GM04503 (cell line): ENCODE measurements at places on chromosomes 3 and 15.

GRCh38 chr3:21662403-21662802, 88.6 kb downstream of the ZNF385D start:
- DNase-seq = no peak

DNA sequence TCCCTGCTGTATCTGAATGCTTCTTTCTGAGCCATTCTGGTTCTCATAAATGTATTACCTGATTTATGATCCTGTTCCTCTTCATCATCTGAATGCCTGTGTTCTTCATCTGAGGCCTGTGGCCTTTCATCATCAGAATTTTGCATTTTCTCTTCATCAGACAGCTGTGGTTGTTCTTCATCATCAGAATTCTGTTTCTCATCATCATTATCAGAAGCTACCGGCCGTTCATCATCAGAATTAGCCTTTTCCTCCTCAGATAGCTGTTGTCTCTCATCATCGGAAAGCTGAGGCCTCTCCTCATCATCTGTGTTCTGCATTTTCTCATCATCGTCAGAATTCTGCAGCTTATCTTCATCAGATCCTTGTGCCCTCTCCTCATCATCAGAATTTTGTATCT, 5.9 kb downstream of the LEO1 start:
- DNase-seq = no peak

GRCh38 chr3:41608347-41608746, 353.6 kb downstream of the ULK4 start:
- no peak for DNase-seq

DNA sequence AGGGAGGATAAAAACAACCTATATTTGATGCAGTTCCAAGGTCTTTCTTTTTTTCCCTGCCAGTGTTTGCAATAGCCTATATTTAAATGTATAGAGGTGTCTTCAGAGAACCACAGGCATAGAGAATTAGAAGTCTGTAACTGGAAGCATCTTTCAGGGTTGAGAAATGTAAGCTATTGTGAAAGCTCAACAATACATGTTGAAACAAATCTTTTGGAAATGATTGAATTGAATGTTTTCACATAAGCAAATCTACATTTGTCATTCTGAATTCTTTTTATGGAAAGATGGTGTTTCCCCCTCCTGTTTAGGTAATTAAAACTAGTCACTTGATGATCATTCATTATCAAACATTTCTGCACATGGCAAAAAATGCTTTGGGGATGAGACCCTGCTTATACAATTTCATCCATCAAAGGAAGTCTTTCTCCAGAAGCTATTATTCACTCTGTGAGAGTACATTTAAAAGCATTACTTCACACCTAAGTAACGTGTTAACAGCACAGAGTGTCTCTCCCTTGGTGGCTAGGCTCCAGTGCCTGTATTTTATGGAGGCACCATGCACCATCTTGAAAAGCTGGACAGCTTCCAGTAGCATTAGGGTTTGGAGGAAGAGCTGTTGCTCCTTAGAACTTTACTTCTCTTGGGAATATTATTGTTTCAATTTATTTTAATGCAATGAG, 406.2 kb downstream of the LSAMP start:
- peak; percentile 34 for DNase-seq

GRCh38 chr3:41569632-41570305, 370.5 kb downstream of the CTNNB1 start:
- no peak for DNase-seq
